Stimulated activated CD8-positive, alpha-beta memory T cell treated with anti-CD3 and anti-CD28 coated beads, Interleukin-7, amount 100 ng/mL, for 1 hour (primary cell): ENCODE measurements at places on chromosomes 12 and 14.
A peak's percentile ranks its signal among the peaks of the same experiment; 100 is the strongest.

DNA sequence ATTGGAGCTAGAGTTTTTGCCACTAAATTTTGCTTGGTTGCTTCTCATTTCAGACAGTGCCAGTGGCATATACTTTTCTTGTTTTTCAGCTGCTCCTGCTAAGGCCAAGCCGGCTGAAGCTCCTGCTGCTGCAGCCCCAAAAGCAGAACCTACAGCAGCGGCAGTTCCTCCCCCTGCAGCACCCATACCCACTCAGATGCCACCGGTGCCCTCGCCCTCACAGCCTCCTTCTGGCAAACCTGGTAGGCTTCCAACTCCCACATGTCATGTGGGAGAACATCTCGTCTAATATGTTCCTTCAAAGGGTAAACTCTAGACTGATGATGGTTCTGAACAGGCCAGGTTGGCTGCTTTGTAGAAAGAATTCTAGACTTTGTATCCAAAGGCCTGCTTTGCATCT lies 11.0 kb downstream of the DLST start:
- DNase-seq = no peak

DNA sequence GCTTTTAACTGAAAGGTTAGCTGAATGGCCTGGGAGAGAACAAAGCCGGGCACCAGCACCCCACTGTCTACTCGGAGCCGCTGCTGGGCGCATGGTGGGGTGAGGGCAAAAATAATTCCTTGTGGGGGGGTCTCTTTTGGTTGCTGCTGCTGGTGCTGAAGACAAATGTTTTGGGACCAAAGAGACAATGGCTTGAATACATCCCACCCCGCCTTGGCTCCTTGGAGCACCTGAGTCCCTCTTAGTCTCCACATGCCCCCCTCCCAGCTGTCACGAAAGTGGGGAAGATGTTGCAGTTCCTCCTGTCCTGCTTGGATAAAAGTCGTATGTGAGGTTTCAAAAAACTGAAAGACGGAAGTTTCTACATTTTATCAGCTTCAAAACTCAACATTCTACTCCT lies 85.0 kb downstream of the PIWIL1 start:
- no peak for DNase-seq

DNA sequence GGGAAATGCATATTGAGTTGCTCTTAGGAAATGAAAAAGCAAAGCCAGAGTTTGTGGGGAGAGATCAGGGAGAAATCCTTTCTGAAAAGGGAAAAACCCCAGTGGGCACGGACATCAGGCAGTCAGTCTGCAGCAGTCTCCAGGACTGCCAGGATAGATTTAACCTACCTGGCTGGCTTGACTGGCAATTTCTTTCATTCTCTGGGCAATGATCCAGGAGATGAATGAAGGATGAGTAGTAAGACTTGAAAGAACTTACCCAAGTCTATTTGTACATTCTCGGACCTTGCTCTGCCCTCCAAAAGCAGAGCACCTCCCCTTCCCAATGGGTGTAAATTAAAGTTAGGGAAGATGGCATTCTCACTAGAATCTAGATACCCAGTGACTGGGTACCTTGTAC lies 42.9 kb downstream of the CMAS start:
- DNase-seq = no peak

DNA sequence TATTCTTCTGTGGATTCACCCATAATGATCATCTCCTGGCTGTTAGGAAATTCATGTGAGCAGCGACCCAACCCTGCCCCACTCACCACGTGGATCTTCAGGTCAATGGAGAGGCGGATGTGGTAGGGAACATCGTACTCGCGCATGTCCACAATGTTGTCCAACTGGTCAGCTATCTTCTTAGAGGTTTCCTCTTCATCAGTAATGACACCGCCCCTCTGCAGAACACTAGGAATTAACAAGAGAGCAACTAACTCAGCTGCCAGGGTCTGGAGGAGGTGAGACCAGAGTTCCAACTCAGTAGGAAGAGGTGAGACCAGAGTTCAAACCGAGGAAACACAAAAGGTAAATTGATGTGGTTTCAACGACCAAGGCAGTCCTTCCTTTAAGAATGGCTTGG lies 9.7 kb downstream of the POLE start:
- no peak for DNase-seq

GRCh38 chr14:69953266-69953915 lies 74.2 kb downstream of the SMOC1 start:
- DNase-seq = no peak

DNA sequence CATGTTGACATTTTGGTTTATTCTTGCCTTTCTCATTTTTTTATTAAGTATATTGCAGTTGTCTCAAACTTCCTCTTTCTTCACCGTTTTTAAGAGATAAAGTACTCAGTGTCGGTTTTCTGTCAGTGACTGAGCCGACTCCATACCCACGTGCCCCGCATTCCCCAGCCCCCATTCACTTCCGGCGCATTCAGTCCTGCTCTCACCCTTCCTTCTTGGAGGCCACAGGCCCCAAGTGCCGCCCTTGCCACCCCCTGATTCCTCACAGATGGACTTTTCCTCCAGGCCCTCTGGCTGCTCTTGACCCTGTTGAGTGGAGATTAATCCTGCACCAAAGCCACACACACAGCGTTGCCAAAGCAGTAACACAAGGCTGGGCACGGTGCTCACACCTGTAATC lies 19.1 kb upstream of the DNAH10 start:
- DNase-seq = no peak

GRCh38 chr12:64598831-64599230 lies 11.5 kb upstream of the RASSF3 start:
- no peak for DNase-seq

DNA sequence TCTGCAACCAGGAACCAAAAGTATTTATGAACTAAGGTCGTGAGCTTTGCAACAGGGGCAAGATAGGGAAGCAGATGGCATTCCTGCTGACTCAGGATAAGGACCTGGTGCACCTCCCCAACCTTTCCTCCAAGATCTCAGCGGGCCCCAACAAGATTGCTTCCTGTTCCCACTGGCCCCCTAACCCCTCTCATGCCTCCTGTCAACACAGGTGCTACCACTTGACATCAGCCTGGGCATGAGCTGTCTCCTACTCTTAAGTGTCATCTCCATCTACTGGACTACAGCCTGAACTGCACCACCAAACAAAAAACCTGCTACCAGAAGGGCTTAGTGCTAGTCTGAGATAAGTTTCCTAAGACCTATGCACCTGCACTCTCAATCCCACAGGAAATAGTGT lies 32.7 kb downstream of the MED6 start:
- no peak for DNase-seq

GRCh38 chr14:75333606-75334548 lies 55.2 kb downstream of the FOS start:
- DNase-seq = peak; percentile 27

- DNase-seq = no peak
These were observed 182.5 kb downstream of the SLC2A13 start for GRCh38 chr12:39923364-39923763.

- no peak for DNase-seq
These were observed 16.0 kb downstream of the CERS5 start for GRCh38 chr12:50151047-50151687.

GRCh38 chr14:55373784-55374705 lies 37.6 kb downstream of the ATG14 start:
- DNase-seq = no peak

GRCh38 chr14:29410581-29410980 lies 517.1 kb downstream of the PRKD1 start:
- no peak for DNase-seq

GRCh38 chr12:39503439-39503838 lies 60.5 kb upstream of the KIF21A start:
- no peak for DNase-seq

GRCh38 chr14:99387880-99388279 lies 92.8 kb downstream of the SETD3 start:
- no peak for DNase-seq

DNA sequence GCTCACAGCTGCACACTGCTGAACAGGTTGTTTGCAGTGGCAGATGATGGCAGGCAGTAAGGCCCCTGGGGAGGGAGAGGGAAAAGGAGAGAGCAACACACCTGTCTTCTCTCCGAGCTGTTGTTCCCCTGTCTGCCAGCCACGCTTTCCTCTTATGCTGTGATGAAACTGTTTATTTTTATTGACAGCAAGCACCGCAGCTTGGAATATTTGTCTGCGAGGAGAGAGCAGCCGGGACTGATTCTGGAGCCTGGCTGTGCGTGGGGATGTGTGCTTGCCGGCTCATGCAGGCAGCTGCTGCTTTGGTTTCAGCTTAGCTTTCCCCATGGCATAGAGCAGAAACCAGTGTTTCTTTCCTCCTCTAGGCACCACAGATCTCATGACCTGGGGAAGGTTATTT lies 58.7 kb upstream of the KCNA5 start:
- no peak for DNase-seq

DNA sequence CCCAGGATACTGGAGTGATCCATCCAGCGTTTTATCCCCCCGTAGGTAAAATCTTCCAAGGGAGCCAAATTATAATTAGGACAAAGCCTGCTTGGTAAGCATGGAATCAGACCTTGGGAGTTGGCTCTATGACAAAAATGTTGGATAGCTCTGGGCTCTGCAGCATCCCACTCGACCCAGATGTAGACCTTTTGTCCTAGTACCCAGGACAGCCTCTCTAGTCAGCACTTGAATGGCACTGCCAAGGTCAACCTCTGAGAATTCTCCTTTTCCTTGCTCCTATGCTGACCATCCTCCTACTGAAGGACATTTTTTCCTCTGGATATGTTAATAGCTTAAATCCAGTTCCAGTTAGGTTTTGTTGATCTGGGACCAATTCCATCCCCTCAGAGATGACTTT lies 104.7 kb upstream of the SLC35F4 start:
- DNase-seq = no peak

DNA sequence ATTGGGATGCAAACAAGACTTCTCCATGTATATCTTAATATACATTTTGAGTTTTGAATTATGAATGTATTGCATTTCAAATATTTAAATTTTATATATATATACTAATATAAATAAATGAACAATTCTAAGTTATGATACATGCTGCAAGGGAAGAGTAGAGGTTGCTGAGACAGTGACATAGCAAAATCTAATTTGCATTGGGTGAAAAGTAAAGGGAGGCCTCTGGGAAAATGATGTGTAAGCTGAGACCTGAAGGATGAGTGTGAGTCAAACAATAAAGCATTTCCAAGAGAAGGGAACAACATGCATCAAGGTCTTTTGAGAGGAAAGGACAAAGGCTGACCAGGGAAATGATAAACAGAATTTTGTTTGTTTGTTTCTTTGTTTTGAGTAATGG lies 62.9 kb upstream of the PTPRQ start:
- DNase-seq = no peak

DNA sequence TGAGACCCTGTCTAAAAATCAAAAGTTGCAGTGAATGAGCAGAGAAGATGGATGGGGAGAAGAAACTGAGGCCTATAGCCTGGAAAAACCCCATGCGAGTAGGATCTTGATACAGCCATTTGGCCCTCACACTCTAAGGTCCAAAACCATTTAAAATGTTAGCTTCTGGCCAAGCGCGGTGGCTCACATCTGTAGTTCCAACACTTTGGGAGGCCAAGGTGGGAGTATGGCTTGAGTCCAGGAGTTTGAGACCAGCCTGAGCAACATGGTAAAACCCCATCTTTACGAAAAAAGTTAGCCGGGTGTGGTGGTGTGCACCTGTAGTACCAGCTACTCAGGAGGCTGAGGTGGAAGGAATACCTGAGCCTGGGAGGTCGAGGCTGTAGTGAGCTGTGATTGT lies 19.8 kb downstream of the VRTN start:
- no peak for DNase-seq

- DNase-seq = no peak
These were observed 125.5 kb upstream of the RMST start for GRCh38 chr12:97336900-97337751.

- no peak for DNase-seq
These were observed 4.5 kb downstream of the HOXC10 start for GRCh38 chr12:53989227-53990113.

GRCh38 chr14:94110552-94111181 lies at the start of gene IFI27:
TSS of gene IFI27 (plus strand) at chr14:94110736.
- DNase-seq = no peak

DNA sequence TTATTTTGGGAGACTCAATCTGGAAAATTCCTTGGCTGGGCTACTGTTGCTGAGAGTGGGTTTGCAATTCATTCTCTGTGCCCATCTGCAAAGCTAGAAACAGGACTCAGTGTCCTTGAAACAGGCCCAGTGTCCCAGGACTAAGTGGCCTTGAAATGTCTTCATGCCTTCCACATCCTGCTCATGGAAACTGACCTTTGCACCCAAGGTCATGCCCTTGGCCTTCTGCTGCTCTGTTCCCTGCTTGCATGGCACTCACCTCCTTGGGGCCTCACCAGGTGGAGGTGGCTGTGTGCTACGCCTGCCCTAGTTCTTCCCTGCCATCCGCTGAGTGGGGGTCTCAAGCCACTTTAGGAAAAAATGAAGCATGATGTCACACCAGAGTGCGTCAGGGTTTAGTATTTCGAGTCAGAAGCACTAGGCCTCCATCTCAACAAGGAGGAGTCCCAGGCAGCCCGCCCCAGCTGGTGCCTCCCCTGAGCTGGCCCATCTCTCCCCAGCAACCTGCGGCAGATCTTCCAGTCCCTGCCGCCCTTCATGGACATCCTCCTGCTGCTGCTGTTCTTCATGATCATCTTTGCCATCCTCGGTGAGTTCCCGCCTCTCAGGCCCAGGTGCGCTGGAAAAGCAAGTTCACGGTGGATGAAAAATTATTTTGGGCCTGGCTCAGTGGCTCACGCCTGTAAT lies 48.1 kb downstream of the TPCN1 start:
- no peak for DNase-seq

DNA sequence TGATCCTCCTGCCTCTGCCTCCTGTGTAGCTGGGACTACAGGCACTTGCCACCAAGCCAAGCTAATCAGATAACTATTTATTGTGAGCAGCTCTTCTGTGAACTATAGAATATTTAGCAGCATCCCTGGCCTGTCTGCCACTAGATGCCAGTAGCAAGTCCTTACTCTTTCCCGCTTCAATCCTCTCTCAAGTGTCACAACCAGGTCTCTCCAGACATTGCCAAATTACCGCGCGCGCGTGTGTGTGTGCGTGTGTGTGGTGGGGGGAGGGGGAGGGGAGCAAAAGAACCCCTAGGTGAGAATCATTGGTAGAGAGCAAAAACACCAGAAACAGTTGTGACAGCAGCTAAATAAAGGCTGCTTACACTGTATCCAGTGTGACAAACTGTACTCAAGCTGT lies 49.9 kb downstream of the PPP2R5E start:
- no peak for DNase-seq

DNA sequence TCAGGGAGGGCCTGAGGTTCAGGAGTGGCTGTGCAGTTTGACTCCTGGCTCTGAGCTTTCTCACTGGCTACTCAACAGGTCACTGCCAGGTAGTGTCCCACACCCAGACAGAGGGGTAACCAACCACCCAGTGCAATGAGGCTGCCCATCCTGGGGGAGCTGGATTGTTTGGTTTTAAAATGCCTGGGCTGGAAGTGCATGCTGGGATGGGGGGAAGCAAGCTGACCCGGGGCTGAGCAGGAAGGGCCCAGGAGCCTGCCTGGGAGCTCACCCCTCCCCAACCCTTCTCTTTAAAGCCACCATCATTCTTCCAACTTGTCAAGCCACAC lies 12.6 kb upstream of the ABHD12B start:
- no peak for DNase-seq

- no peak for DNase-seq
These were observed 17.2 kb upstream of the PRMT8 start for GRCh38 chr12:3473844-3474243.

- DNase-seq = no peak
These were observed 167.0 kb downstream of the EFCAB11 start for GRCh38 chr14:89787525-89787924.

GRCh38 chr12:63302269-63302940 lies 151.4 kb upstream of the AVPR1A start:
- no peak for DNase-seq
